ENCODE measurements at places on chromosomes 2 and 18.

DNA sequence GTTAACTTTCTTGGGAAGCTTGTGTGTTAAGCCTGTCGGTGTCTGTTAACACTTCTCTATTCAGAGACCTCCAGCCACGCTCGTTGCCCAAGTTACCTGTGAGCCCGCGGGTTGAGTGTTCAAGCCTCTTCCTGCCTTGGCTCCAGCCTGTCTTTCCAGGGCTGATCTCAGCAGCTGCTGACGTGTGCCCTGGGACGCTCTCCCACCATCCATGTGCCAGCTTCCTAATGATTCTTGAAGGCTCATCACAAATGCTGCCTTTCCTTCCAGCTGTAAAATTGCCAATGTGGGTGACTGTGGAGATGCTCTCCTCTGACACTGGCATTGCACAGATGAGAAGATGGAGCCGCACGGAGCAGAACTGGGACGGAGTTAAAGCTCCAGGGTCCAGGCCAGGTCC lies 6.1 kb downstream of the RNF144A start:
- DNase-seq = no peak

DNA sequence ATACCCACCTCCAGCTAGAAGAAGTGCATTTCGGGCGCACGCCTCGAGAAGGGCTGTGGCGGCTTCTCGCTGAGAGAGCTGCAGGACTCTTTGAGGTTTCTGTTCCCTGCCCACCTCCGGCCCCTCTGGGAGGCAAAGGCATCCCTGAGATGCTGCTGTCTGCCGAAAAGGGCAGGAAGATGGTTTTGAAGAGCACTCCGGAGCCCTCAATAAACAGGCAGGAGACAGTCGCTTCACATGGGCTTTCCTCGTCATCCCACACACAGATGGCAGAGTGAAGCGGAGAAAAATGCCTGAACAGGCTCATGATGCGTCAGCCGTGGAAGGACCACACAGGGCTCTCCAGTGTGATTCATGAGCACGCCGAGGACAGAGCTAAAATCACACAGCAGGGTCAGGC lies 25.4 kb upstream of the GLI2 start:
- no peak for DNase-seq

GRCh38 chr2:143121079-143121478 lies 8.1 kb upstream of the ARHGAP15 start:
- DNase-seq = peak; percentile 12

DNA sequence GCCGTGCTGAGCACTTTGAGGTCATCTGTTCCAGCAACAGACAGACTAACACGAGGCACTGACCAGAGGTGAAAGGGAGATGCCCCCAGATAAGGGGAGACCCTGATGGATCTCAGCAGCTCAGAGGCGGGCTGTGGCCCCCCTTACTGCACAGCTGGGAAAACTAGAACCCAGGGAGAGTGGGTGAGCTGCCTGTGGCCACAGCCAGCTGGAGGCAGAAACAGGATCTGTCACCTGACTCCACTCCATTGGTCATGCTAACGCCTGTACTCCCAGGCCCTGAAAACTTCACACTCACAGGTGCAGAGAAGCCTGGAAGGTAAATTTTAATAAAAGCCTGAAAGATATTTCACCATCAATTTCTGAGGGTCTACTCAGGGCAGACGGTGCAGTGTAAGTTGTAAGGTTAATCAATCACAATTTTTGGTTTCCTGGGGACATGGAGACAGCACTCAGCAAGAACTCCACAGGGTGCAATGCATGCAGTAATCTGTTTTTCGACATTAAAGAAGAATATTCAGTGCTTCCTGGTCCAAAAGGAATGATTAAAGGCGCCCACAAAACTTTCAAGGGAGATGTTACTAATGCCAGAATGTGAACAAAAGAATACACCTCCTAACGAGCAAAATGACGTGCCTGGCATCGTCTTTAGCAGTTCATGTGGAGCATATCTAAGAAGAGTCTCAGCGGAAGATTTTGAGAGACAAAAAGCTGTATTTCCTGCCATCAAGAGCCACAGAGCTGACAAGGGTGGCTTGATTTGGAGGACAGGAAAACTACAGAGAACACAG lies 173.4 kb downstream of the EIPR1 start:
- no peak for DNase-seq

DNA sequence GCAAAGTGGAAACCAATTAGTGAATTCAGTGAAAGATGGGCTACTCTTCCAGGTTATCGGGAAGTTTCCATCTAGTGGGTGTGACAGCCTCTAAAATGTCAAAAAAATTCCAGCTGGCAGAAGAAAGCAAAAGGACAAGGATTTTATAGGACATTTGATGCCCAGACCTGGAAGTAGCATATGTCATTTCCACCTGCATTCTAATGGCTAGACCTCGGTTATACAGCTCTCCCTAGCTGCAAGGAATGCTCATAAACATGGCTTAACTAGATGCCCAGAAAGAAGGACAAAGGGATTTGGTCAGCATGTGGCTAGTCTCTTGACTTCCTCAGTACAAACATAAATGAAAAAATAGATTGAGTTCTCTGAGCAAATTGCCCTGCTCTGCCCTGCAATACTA lies 215.4 kb downstream of the NYAP2 start:
- DNase-seq = no peak

DNA sequence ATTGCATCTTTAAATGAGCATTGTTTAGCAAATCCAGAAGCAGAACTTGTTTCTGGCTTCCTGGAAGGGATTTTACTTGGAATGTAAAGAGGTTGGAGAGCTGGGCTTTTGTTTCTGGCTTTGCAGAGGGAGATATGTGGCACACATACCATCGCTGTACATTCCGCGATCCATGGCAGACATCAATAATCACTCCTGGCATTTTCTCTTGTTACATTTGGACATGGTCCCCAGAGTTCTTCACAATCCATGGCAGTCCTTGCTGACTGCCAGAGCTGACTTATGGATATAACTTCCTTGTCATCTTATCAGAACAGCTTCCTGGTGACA lies 445.6 kb upstream of the SPRED2 start:
- DNase-seq = no peak

DNA sequence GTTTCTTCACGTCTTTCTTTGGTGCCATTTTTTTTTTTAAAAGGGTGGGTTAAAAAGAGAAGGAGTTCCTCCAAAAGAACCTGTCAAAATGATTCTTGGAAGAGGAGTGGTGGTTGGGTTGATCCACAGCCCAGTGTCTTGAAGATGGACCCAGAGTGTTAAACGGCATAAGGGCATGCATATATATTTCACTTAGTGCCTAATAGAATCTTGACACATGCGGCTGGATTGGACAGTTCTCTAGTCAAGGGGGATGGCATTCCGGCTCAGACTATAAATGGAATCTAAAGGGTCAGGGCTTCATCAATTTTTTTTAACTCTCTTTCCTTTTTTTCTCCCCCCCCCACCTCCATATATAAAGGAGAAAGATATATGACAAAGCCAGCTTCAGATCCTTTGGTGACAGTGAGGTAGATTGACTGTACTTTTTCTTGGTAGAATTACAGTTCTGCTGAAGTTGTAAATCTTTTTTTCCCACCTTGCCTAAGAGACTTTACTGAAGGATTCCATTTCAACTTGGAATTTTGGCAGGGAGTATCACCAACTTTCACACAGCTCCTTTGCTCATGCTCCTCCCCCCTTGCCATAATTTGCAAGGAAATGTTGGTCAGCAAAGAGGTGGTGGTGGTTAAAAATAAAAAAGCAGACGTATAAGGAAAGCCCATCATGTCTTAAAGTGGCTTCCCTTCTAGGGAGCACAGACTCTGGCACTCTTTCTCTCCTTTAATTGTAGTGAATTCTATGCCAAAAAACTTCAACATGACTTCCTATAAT lies at the start of gene MYL1:
Gene MYL1 (minus strand): TSS at position 160 of the 774 bp plus-strand sequence. CDS start 132 bp downstream, at position 28.
- DNase-seq = no peak

- no peak for DNase-seq
Measured at GRCh38 chr2:215917953-215918620, 95.3 kb downstream of the MREG start.

- no peak for DNase-seq
Measured at GRCh38 chr2:25276569-25277465, 64.9 kb downstream of the DNMT3A start.

DNA sequence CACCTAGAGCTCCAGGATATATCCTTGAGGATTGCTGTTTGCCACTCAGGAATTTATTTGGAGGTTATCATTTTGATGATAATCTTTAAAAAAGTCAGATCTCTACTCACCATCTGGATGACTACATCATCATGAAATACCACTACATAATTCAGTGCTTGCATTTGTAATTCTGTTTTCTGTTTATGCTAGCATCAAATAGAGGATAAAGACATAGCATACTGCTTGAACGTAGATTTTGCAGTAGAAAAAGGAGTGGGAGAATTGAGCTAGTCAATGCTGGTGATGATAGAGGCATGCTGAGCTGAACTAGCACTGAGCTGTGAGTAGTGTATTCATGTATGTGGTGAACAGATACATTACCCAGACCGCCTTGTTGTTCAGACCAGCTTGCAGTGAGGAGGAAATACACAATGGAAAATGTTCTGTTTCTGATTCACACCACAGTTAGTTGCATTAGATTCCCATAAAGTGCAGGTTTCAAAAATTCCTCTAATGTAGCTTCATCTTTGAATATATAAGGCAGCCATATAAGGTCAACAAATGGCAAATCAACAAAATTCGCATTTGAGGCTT lies 68.8 kb upstream of the CDC42EP3 start:
- no peak for DNase-seq

DNA sequence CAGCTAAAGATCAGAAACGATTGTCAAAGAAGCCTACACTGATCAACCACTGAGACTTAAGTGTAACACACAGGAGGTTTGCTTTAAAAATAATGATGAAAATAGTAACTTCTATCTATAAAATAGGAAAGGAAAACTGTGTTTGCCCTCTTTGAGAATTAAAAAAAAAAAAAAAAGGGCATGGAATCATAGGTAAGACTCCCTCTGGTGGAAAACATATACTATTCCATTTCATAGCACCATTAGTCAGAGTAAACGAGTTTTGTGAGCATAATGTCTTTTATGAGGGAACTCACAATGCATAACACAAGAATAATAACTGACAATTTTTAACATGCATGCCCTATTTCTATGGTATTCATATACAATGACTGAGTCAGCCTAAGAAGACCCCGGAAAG lies 36.3 kb downstream of the SLC35F5 start:
- peak; percentile 19 for DNase-seq

DNA sequence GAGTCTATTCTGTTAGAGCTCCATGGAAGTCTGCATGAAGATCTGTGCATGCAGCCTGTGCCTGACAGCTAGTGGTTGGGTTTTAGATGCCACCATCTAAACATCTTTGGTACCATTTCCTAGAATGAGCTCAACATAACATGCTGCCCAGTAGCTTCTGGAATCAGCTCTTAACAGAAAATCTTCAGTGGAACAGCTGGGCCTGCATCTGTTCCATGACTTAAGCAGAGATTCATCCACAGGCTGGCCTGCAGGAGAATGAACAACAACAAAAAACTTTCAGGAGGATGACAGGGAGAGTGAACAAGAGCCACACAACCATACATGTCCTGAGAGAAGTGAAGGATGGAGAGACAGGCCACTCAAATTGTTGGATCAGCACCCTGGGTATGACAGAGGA lies 316.6 kb downstream of the RDH14 start:
- no peak for DNase-seq

- DNase-seq = peak; percentile 70
Measured at GRCh38 chr2:177392373-177393202, at the start of gene AGPS. Gene AGPS (plus strand): TSS chr2:177392773. CDS start chr2:177392790, 17 bp downstream.

- DNase-seq = peak; percentile 50
Measured at GRCh38 chr2:191859681-191860080, 12.8 kb upstream of the CAVIN2 start.

DNA sequence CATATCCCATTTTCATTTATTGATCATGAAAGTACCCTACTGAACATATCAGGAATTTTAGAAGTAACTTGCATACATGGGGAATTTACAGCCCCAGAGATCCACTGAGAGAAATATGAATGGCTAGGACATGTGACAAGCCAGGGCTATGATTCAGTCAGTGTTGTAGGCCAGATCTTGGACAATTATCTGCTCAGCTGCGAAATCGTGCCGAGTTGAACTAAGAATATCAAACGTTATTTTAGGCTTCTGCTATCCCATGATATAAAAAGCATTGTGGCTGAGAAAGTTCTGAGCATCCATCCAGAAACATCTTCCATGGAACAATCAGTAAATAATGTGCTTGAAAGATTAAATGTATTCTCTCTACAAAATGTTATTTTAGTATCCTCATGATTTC lies 85.7 kb upstream of the UNC80 start:
- no peak for DNase-seq

DNA sequence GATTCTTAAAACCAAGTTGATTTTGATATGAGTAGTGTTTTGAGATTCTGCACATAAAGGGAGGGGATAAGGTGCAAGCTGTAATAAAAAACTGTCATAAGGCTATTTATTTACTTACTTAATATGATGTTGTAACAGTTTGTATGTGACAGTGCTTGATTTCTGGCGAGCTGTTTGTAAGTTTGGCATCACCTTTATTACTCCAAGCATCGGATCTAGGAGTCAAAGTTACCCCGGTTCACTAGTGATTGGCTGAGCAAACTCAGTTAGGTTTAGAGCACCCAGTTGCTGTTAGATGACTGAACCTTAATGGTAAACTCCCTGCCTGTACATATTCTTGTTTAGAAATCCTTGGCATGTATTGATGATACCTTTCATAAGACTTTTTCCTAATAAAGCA lies 16.1 kb downstream of the ZCCHC2 start:
- no peak for DNase-seq

GRCh38 chr2:9262671-9263171 lies 56.1 kb downstream of the ASAP2 start:
- DNase-seq = no peak

GRCh38 chr2:27442920-27443282 lies 720 bp downstream of the KRTCAP3 start:
- no peak for DNase-seq

DNA sequence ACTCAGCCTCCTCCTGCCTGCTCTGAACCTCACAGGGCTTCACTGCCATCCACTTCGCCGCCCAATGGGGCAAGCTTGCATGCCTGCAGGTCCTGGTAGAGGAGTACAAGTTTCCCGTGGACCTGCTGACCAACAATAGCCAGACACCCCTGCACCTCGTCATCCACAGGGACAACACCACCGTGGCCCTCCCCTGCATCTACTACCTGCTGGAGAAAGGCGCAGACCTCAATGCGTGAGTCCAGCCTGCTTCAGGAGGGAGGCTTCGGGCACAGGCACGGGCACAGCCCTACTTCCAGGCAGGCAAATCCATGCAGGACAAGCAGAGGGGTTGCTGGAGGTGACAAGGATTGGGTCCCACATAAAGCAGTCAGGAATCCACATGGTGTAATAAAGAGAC lies 1.2 kb downstream of the ANKRD53 start:
- no peak for DNase-seq

GRCh38 chr18:47163241-47163640 lies 12.9 kb downstream of the IER3IP1 start:
- no peak for DNase-seq

DNA sequence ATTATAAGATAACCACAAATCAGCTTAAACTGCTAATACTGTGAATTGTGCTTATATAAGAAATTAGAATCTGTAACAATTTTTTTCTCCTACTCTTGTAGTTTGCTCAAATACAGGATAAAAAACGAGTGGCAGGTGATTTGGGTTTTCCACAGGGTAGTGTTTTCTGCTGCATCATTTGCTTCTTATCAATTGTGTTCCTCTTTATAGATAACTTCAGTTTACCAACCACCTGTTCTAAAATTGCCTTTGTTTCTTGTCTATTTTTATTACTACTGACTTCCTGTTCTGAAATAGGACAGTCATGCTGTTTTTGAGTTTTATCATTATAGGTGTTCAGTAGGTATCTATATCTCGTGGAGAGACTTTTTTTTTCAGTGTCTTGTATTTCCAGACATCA lies 56.9 kb downstream of the MFSD6 start:
- no peak for DNase-seq
